ENCODE measurements at places on chromosomes 5 and 9.

GRCh38 chr9:8905731-8906130 is 1106.2 kb upstream of the DMAC1 start:
- DNase-seq: no peak

GRCh38 chr5:55816342-55816741 is 34.8 kb upstream of the IL31RA start:
- peak; percentile 61 for DNase-seq

DNA sequence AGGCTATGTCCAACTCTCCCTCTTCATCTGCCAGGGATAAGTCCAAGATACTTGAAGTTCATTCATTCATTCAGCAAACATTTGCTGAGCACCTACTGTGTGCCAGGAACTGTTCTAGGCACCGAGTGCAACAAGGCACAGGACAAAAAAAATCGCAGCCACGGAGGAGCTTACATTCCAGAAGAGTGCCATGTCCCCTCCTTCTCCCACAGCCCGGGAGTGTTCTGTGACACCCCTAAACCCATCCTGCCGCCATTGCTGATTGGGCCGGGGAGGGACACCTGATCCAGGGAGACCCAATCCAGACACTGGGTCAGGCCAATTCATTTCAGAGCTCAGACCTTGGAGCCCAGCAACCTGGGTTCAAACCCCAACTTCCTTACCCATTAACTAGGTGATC is 58.1 kb upstream of the NEURL1B start:
- no peak for DNase-seq

GRCh38 chr5:176185133-176185733 is 53.0 kb upstream of the SIMC1 start:
- DNase-seq: no peak

GRCh38 chr5:62538017-62538942 is 40.3 kb upstream of the LRRC70 start:
- DNase-seq: peak; percentile 74

DNA sequence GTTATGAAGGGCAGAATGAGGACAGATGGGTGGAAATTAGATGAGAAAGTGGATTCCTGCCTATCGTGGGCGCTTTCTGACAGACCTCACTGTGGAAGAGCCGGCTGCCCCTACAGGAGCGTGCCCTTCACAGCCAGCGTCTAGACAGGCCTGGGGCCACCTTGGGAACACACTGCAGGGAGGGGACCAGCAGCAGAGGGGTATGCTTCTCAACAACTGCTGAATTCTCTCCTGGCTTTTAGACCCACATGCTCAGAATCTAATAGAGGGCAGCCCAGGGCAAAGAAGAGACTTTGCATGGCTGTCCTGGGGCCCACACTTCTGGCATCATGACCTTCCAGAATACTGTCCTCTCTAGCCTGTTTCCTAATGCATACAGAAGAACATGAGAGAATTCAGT is 2.1 kb upstream of the SEMA4D start:
- no peak for DNase-seq

- peak; percentile 79 for DNase-seq
Observed at GRCh38 chr5:128644863-128645262, 106.8 kb upstream of the FBN2 start.

GRCh38 chr5:84301535-84301934 is 83.1 kb downstream of the EDIL3 start:
- DNase-seq: peak; percentile 76

GRCh38 chr5:18797222-18797621 is 1163.0 kb downstream of the TAF11L14 start:
- DNase-seq: no peak

- no peak for DNase-seq
Observed at GRCh38 chr9:88661759-88662158, 126.8 kb downstream of the NXNL2 start.

- DNase-seq: no peak
Observed at GRCh38 chr9:118263949-118264348, 559.7 kb downstream of the TLR4 start.

DNA sequence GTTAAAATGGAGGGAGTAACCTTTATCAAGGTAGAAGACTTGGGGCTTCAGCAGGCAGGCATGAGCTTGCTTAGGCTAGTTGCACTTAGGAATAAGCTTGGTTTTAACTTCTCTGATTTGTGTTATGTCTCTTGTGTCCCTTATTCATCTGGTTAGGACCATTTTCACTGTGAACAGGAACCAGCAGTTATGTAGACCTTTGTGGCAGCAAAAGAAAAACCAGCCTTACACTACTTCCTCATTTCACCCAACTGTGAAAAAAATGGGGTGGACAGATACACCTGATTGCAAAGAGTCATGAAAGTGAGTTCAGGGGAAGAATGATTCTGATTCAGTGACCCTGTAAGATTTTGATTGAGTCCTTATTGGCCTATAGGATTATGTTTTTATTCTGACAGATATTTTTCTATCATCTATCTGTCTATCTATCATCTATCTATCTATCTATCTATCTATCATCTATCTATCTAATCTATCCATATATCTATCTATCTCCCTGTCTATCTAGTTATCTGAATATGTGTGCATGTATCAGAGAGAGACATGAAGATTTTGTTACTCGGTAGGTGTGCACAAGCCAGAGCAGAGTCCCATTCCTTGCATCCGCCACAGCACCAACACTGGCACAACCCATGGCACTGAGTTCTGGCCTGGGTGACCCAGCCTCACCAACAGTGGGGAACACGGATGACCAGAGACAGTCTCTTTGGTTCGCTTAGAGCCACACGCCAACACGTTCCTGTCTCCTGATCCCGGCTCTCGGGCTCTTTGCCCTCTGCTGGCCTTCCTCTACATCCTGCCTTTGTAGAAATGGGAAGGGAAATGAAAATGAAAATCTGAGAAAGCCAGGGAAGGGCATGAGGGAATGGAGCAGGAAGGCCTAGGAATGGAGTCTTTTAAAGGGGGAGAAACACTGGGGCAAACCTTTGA is 1.3 kb upstream of the ZNF366 start:
- DNase-seq: no peak

DNA sequence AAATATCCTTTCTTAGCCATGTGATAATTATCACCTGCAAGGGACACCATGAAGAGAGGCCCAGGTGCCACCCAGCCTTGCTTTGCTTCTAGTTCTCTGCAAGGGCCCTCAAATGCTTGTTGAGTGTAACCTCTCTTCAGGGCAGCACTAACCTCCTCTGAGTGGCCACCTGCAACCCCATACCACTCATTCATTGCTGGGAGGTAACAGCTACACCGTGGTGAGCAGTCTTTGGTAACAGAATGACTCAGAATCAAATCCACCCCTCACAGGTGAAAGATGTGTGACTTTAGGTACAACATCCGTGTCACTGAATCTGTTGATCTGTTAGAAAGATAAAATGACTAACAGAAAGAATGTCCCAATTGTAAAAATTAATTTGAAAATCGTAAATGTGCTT is 365.1 kb upstream of the TRPC7 start:
- no peak for DNase-seq

- DNase-seq: no peak
Observed at GRCh38 chr9:134144801-134145200, 8.9 kb downstream of the WDR5 start.

GRCh38 chr5:149323621-149324205 is 21.6 kb upstream of the GRPEL2 start:
- DNase-seq: no peak

DNA sequence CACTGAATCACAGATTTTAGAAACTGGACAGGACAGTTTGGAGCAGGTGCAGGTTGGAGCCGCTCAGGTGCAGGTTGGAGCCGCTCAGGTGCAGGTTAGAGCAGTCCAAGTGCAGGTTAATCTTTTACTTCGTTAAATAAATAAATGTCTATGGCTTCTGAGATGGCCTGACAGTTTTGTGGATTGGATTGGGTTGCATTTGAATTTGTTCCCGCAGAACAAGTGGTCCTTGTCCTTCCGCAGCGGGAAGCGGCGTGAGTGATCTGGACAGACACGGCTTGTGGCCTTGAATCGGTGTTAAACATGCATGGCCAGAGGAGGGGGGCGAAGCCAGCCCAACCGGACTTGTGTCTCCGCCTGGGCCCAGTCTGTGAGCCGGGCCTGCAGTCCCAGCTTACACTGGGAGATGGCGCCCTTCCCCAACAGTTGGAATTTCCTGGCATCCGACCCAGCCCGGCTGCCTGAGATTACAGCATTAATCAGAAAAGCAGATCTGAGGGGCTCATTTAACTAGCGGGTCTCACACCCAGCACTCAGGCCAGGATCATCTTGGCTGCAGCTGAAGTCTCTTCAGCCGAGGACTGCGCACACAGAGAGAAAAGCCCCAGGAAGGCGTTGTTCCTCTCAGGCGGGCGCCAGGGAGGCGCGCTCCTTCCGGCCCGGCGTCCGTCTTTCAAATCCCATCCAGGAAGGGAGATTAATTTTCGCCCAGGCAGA is 1.5 kb upstream of the OLFM1 start:
- DNase-seq: peak; percentile 52

GRCh38 chr9:108911820-108912219 is 22.1 kb downstream of the ELP1 start:
- DNase-seq: no peak

GRCh38 chr9:87107072-87107471 is 159.8 kb upstream of the GAS1 start:
- no peak for DNase-seq

DNA sequence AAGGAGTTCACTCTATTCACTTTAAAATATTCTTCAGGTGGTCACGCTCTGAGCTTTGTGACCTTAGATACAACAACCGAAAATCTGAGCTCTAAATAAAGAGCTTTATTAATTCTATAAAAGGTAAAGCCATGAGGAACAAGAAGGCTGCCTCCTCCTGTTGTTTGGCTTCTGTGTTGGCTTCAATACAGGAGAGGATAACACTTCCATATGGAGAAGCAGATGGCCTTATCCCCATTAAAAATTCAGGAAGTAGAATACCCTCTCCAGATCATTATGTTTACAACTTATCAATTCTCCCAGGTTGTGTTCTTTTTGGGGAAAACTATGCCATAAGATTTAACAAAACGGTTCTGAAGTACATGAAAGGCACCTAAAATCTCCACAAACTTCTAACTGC is 128.4 kb downstream of the TTC39B start:
- no peak for DNase-seq

DNA sequence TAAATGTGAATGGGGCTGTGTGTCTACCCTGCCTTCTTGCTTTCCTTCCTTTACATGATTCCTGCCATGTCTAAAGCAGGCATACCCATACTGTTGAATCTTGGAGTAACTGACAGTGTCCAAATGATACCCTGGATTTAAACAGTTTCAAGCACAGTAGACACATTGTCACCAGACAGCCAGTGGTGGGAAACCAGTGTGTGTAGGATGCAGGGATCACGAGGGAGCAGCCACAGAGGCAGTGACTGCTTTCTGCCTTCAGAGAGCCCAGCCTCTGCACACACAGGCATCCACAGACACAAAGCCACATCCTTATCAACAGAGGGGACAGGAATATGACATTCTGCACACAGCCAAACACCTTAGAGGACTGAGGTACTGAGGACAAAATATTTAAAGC is 184.2 kb upstream of the TBCA start:
- no peak for DNase-seq

- no peak for DNase-seq
Observed at GRCh38 chr5:36904677-36905076, 28.1 kb downstream of the NIPBL start.

GRCh38 chr5:82813861-82814260 is 263.3 kb downstream of the TMEM167A start:
- DNase-seq: no peak

- DNase-seq: no peak
Observed at GRCh38 chr5:35990520-35990919, 670 bp downstream of the UGT3A1 start.

- DNase-seq: no peak
Observed at GRCh38 chr5:14996997-14997396, 125.4 kb upstream of the ANKH start.

DNA sequence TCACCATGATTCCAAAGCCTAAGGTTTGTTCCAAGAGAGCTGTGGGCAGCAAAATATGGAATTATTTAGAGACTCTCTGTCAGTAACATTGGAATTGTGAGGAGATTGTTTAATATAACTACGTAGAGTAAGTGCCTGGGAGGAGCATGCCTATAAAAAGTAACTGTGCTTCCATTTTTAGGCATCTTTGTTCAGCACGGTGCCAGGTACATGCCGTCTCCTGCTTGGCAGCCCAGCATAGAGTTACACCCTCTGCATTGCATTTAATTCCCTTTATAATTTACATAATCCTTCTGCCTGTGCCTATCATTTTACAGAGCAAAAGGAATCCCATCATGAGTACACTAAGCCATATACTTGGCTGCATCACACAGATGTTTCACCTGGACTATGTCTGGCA is 32.1 kb upstream of the ALDH1A1 start:
- no peak for DNase-seq

- no peak for DNase-seq
Observed at GRCh38 chr5:132269635-132270334, 12.3 kb downstream of the PDLIM4 start.

GRCh38 chr9:36164989-36165388 is 4.2 kb upstream of the CCIN start:
- no peak for DNase-seq

- DNase-seq: no peak
Observed at GRCh38 chr5:103452089-103452488, 110.5 kb downstream of the NUDT12 start.

- DNase-seq: no peak
Observed at GRCh38 chr5:138833726-138834480, 41.2 kb downstream of the LRRTM2 start.

DNA sequence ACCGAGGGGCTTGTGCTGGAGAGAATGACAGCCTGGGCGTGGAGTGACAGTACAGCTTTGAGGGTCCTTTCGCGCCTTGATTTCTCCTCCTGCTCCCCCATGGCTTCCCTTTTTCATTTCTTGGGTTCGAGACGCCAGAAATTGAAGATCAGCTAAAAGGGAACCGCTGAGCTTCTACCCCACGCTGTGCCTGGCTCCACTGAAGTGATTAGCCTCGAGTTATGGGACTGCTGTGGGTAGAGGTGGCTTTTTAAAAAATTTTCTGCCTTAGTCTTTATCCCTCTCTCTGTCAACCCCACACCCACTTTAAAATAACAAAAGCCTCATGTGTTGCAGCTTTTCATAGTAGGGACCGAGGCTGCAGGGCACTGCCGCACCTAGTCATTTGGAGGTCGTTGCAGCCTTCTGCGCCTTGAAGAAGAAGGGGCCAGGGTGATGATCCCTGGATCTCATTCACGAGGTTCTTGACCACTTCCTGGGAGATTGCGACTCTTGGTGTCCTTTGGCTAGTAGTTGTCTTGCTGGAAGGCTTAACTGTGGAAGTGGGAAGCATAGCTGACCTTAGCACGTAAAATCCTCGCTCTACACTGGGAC is 603 bp downstream of the PPIP5K2 start:
- no peak for DNase-seq

- DNase-seq: peak; percentile 28
Observed at GRCh38 chr5:147408980-147409379, 100.9 kb downstream of the DPYSL3 start.

- peak; percentile 41 for DNase-seq
Observed at GRCh38 chr9:110828264-110828663, 159.7 kb downstream of the MUSK start.

GRCh38 chr9:77514886-77515711 is 133.0 kb downstream of the GNA14 start:
- DNase-seq: no peak

- no peak for DNase-seq
Observed at GRCh38 chr5:51172903-51173626, 210.2 kb upstream of the ISL1 start.

GRCh38 chr9:115733318-115734110 is 420.1 kb upstream of the PAPPA start:
- no peak for DNase-seq

Measured in NCI-H226 (cell line).